MM.1S (cell line): ENCODE measurements at places on chromosomes 3 and 15.
A peak's percentile ranks its signal among the peaks of the same experiment; 100 is the strongest.

GRCh38 chr3:127461286-127461910 is 129.1 kb downstream of the TPRA1 start:
- no peak for DNase-seq
- H3K4me1 ChIP-seq, result no peaks in the 10 kb centered on the region
- no peaks in the 10 kb centered on the region for H3K36me3 ChIP-seq
- no peak overlapping the region for H3K27ac ChIP-seq

DNA sequence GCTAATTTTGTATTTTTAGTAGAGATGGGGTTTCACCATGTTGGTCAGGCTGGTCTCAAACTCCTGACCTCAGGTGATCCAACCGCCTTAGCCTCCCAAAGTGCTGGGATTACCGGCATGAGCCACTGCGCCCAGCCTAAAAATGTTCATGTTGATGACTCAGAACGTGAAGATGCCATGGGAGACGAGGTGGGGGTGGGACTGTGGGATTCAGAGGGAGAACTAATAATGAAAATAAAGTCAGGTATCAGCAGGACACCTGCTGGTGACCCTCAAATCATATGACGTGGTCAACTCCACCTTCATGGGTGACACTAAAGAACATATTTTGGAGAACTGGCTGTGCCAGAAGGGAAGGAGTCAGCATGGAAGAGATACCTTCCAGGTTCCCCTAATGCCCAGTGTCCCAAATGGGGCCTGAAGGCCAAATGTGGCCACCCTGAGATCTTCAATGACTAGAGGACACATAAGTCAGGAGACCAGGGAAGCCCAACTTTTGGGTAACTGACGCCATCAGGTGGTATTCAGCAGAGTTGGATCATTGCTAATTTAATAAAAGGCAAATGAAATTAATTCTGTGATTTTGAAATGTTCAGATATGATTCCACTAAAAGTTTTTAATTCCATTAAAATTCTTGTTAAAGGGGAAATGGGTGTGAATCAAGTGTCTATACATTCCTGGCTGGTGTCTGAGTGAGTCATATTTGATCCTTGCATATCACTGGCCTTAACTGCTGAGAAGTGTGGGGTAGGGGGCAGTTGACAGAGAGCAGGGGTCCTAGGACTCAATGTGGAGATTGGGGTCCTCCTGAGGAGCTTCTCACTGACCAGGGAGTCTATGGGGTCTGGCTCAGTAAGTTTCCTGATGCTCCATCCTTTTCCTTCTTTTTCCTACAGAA is 88.6 kb upstream of the GSK3B start:
- no peaks in the 10 kb centered on the region for H3K36me3 ChIP-seq
- no peaks in the 10 kb centered on the region for H3K27me3 ChIP-seq
- no peak for DNase-seq
- no peak overlapping the region for H3K4me3 ChIP-seq

DNA sequence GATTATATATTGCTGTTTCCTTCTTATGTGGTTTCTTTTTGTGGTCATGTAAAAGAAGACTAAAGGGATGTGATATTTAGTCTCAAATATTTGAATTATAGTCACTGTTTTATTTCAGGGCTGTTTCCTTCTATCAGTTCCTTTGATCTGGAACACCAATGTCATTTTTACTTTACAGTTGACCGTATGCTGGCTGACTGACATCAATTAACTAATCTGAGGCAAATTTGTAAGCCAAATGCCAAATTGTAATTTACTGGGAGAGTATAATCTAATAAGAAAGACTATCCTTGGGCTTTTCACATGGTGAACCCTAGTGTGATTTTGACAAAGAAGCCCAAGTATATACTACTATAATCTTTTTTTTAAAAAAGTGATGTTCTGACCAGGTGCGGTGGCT is 87.6 kb downstream of the TMEM108 start:
- H3K4me3 ChIP-seq, result no peak overlapping the region
- DNase-seq, result no peak
- no peaks in the 10 kb centered on the region for H3K27me3 ChIP-seq
- peaks cover 14% of the 10 kb centered on the region; the same call in 1 of the 2 replicates for H3K4me1 ChIP-seq
- no peaks in the 10 kb centered on the region for H3K36me3 ChIP-seq

DNA sequence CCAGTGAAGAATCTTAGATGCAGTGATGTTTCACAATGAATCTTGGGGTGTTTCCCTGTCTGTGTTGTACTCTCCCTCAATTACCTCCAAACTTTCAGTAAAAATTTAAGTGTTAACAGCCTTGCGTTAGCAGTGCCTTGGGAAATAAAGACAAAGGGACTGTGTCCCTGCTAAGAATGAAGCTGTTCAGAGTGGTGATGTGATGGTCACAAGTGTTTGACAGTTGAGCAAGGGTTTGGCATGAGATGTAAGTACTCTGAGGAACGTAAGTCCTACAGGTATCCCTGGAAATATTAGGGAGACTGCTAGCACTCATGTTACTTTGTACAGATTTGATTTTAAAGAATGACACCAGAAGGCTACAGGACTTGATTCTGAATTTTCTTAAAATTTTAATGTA is 304.3 kb upstream of the DPH6 start:
- no peaks in the 10 kb centered on the region for H3K36me3 ChIP-seq
- H3K4me3 ChIP-seq, result no peak overlapping the region
- DNase-seq, result no peak
- H3K27ac ChIP-seq, result no peak overlapping the region

GRCh38 chr15:54519577-54519976 is 541.3 kb downstream of the UNC13C start:
- peak; percentile 91 for DNase-seq
- H3K27me3 ChIP-seq, result no peaks in the 10 kb centered on the region
- H3K36me3 ChIP-seq, result no peaks in the 10 kb centered on the region
- peaks cover 43% of the 10 kb centered on the region for H3K4me1 ChIP-seq

DNA sequence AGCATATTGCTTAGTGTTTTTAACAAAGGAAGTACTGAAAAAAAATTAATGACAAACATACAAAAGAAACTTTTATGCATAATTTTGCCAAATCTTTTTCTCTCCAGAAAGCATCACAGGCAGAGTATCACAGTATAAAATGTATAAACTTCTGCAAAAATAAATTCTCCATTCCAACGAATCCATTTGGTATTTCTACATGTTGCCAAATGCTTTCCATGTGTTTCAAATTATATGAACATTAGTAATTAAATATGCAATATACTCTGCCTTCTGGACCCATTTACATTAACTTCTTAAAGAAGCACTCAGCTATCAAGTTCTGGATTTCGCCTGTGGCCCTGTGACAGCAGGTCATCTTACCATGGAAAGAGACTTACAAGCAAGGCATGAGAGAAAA is 189.1 kb upstream of the ALCAM start:
- no peaks in the 10 kb centered on the region for H3K4me1 ChIP-seq
- DNase-seq, result no peak
- H3K4me3 ChIP-seq, result no peak overlapping the region
